ENCODE measurements at places on chromosomes 3 and 15. TPM values are rescaled to one million over a fixed set of nuclear protein-coding genes. Genes with fewer than 3 reads are reported as not detected.

Gene EPHA3
- total RNA-seq, result 0.16 TPM

Gene AAGAB
- 28.2 TPM for total RNA-seq

Gene ITGA11
- 1.6 TPM for total RNA-seq

Gene CEP19
- total RNA-seq, result 5.2 TPM

Gene CXCR6
- not detected for total RNA-seq

Gene GOLGA8T
- total RNA-seq, result 0.13 TPM

Gene P3H2
- 18.1 TPM for total RNA-seq

Gene LRRC57
- 26.1 TPM for total RNA-seq

Gene CHDH
- 1.2 TPM for total RNA-seq

Gene SLC24A5
- total RNA-seq, result not detected

Gene OR5K1
- not detected for total RNA-seq

Gene UPK1B
- total RNA-seq, result 0.16 TPM

Gene THRB
- under 0.01 TPM for total RNA-seq

Gene TUSC7
- not detected for total RNA-seq

Gene TM4SF4
- total RNA-seq, result not detected

Gene PRTG
- total RNA-seq, result 3.9 TPM

Gene SRGAP3
- total RNA-seq, result under 0.01 TPM

Gene SPESP1
- 2.8 TPM for total RNA-seq

Gene CLDN18
- total RNA-seq, result not detected

Gene LRTM1
- not detected for total RNA-seq

Gene KLHL40
- not detected for total RNA-seq

Gene FBN1
- total RNA-seq, result 88.4 TPM

Gene TLR9
- total RNA-seq, result 0.06 TPM

Gene KCTD6
- 4.4 TPM for total RNA-seq

Gene ADIPOQ
- total RNA-seq, result not detected

Gene LRRIQ4
- not detected for total RNA-seq

Gene IGSF11
- total RNA-seq, result not detected

Gene CCRL2
- 6.3 TPM for total RNA-seq

Gene IQCH
- 2.5 TPM for total RNA-seq

Gene PDZRN3
- total RNA-seq, result 0.19 TPM

Gene DNAH12
- total RNA-seq, result 0.16 TPM

Gene CHRFAM7A
- 1.6 TPM for total RNA-seq

Gene CCDC54
- not detected for total RNA-seq

Gene RARB
- 18.5 TPM for total RNA-seq

Gene TRIM42
- not detected for total RNA-seq

Gene SEMA6D
- total RNA-seq, result 4.0 TPM

Gene LSAMP
- total RNA-seq, result not detected

Data from bladder microvascular endothelial cell (primary cell).